GM12892 (cell line): ENCODE measurements at places on chromosomes 11 and 22.

GRCh38 chr22:31750365-31751284 lies 693 bp upstream of the PRR14L start:
- DNase-seq, result no peak

DNA sequence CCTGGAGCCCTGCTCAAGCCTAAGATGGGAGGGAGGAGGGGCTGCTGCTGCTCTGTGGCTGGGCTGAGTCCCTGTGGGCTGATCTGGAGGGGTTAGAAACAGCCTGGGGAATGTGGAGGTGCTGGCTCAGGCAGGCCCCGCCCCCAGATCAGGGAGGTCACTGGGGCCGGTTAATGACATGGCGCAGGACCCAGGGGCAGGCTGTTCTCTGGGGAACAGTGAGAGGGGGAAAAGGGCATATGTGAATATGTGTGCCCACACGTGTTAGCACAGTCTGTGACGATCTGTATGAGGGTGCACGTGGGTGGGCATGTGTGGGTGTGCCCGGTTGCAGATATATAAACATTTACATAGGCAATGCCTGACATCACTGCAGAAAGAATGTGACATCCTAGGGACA lies 143.5 kb downstream of the MIAT start:
- DNase-seq, result no peak

- no peak for DNase-seq
Measured at GRCh38 chr11:107921997-107922396, 6.3 kb upstream of the RAB39A start.

DNA sequence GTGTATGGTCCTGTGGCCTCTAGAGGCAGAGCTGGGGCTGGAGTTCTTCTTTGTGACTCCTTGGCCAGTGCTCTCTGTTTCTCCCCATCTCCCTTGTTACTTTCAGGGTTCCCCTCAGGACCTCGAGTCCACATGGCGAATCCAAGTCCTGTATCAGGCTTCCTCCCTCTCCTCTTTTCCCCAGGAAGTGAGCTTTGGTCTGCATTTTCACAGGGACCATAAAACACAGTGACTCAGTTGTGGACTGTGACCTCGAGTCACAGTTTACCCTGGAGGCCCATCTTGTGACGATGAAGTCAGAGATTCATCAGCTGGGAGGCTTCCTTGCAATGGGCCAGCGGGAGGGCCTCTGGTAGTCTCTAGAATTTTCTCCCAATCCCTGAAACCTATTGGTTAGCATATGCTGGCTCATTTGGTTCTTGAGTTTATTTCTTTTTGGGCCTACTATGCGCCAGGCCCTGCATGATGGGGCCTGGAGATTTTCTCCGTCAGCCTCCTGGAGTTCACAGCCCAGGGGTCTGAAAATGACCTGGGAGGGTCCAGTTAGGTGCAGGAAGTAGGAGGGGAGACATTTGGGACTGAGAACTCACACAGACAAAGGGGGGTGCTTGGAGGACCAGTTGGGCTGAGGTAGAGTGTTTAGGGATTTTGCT lies 100.8 kb downstream of the KIAA1671 start:
- DNase-seq, result no peak

GRCh38 chr11:114080219-114080618 lies 20.7 kb downstream of the ZBTB16 start:
- no peak for DNase-seq

GRCh38 chr11:1856306-1857005 lies 3.6 kb downstream of the LSP1 start:
- no peak for DNase-seq

DNA sequence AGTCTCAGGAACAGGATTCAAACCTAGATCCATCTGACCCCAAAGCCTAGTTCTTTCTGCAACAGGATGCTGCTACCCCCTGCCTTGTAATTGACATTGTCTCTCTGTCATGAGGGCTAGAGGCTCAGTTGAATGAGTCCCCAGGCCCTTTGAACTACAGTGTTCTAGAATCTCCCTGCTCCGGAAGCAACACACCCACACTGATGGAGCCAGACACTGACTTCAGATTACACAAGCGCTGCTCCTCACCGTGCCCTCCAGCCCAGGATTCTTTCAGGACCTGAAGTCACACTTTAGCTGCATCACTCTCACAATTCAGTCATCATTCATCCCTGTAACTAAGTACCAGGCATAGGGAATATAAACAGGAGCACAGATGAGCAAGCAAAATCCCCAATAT lies 69.6 kb downstream of the RAB30 start:
- no peak for DNase-seq

DNA sequence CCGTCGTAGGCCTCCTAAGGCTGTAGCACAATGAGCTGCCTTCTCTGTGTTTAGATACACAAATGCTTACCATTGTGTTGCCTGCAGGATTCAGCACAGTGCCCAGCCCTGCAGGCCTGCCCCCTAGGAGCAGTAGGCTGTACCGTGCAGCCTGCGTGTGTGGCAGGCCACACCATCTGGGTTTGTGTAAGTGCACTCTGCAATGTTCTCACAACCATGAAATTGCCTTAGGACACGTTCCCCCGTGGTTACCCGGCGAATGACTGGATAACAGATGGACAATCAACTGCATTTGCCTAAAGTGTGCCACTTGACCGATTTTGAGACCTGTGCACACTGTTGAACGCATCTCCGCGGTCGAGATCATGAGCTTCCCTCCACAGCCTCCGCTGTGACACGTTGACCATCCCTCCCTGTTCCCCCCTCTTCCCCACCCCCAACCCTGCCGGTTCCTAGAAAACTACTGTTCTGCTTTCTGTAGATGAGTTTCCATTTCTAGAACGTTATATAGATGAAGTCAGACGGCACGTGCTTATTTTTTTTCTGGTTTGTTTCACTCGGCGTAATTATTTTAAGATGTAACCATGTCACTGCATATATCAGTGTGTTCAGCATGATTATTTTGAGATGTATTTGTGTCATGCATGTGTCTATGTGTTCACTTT lies 22.2 kb upstream of the CTSD start:
- DNase-seq, result no peak

DNA sequence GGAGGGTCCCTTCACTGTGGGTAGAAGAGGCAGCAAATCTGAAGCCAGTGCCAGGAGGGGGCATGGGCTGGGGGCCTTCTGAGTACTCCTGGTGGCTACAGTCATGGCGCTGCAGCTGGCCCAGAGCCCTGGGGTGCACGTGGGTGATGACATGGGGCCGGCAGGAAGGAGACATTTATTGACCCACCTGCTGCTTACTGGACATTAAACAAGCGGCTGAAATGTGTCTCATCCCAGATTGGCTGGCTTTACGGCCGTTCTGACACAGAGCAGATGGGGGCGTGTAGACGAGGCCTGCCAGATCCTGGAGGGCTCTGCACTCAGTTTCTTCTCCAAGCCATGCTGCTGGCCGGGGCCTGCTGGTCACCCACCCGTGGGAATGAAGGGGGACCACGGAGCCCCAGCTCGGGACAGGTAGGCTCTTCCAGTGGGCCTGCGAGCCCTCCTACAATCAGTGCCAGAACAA lies 906.9 kb downstream of the BRD1 start:
- no peak for DNase-seq

- DNase-seq, result no peak
Measured at GRCh38 chr11:22984045-22984444, 123.8 kb upstream of the CCDC179 start.

DNA sequence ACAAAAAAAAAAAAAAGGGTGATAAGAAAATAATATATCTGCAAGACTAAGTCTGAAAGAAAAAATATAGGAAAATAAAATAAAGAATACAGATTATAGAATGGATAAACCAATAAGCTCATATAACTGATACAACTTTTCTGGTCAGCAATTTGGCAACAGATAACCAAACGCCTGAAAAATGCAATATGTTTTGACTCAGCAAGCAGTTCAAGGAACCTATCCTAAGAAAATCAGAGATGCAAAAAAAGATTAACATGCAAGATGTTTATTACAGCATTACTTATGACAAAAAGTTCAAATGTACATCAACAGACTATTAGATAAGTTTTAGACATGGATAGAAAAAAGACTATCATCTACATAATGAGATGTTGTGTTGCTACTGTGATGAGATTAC lies 27.1 kb upstream of the GAB2 start:
- no peak for DNase-seq

DNA sequence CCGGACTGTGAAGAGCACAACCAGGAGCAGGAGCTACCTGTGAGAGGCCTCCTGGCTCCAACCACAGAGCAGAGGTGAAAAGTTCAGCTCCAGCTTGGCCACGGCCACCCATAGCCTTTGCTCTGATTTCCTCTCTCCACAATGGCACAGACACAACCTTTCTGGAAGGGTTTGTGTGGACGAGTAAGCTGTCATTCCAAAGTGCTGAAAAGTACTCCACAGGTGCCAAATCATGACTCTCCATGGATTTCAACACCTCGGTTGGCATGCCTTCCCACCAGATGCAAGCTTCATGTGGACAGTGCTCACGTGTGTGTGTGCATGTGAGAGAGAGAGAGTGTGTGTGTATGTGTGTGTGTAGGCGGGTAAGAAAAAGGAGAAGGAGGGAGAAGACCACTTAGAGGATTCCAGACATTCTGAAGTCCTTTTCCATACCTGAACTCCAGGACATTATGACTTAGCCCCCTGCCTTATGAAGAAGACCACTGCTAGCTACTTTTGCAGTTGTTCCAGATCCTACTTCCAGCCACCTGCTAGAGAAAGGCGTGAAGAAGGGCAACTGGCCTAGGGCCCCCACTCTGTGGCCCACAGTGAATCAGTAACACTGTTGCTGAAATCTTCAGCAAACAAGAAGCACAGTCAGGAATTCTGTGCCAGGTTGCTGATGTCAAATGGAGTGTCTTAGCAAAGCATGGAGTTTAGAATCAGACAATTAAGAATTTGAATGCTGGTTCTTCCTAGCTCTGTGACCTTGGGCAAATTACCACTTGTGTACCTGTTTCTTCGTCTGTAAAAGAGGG lies 13.9 kb upstream of the NAV2 start:
- no peak for DNase-seq

- no peak for DNase-seq
Measured at GRCh38 chr22:40718250-40719204, 39.2 kb downstream of the MCHR1 start.

GRCh38 chr11:119168471-119169281 lies at the start of gene NLRX1:
NLRX1 (plus strand) TSS chr11:119168725; CDS start chr11:119171404, 2,679 bp downstream.
- peak; percentile 96 for DNase-seq

- no peak for DNase-seq
Measured at GRCh38 chr11:116461789-116462188, 311.0 kb downstream of the BUD13 start.

DNA sequence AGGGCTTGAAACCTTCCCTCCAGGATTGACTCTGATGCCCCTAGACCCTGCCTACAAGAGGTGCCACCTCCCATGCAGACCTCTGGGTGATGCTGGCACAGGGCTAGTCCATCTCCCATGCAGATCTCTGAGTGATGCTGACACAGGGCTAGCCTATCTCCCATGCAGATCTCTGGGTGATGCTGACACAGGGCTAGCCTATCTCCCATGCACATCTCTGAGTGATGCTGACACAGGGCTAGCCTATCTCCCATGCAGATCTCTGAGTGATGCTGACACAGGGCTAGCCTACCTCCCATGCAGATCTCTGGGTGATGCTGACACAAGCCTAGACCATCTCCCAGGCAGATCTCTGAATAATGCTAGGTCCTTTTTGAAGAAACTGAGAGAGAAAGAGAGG lies 321.7 kb downstream of the NTM start:
- no peak for DNase-seq

- no peak for DNase-seq
Measured at GRCh38 chr11:1283906-1284305, 25.5 kb downstream of the TOLLIP start.

DNA sequence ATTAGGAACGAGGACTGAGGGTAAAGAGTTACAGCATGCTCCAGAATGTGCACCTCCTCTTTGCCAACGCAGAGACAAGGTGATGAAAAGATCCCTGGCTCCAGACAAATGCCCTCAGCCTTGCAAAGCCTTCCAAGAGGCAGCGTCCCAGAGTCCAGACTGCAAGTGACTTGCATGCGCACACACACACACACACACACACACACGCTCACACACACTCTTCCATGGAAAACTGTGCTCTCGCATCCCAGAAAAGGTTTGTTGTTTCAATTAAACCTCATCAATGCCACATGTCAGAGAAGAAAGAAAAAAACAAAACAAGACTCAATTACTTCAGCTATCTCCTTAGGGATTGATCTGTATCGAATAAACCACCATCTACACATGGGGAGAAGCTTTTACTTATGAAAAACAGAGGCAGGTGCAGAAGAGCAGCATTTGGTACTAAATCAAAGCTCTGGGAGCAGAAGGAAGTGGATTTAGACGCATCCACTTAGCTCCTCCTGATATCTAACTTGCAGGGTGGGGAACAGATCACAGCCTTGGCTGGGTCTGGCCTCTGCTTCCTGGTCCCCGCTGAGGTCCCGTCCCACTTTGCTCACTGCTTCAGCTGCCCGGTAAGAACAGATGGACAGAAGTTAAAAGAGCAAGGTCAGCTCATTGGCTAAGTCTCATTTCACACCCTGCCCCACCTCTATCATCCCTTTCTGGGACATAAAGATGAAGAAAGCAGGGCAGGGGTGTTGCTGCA lies 249.8 kb upstream of the BLID start:
- no peak for DNase-seq

- no peak for DNase-seq
Measured at GRCh38 chr11:36500315-36500721, 9.8 kb downstream of the TRAF6 start.

- DNase-seq, result no peak
Measured at GRCh38 chr11:9138133-9138453, 46.7 kb upstream of the SCUBE2 start.

- no peak for DNase-seq
Measured at GRCh38 chr11:1277936-1278512, 31.4 kb downstream of the TOLLIP start.

DNA sequence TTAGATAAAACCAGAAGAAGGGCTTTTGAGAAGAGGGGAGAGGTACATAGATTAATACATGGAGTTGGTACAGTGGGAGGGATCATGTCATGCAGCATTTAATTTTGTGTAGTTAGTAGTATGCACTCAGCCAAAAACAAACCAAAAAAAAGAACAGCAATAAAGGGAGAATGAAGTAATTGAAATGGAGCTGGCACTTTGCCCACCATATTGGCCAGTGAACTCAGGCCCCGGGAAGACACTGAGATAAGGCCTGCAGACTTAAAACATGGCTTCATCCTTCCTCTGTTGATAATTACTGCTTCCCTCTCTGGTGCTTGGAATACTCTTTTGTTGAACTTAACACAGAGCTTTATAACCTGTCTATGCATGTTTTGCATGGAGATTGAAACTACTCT lies 3.1 kb downstream of the PANX1 start:
- no peak for DNase-seq

- DNase-seq, result no peak
Measured at GRCh38 chr11:122804796-122805195, 33.5 kb upstream of the CRTAM start.

DNA sequence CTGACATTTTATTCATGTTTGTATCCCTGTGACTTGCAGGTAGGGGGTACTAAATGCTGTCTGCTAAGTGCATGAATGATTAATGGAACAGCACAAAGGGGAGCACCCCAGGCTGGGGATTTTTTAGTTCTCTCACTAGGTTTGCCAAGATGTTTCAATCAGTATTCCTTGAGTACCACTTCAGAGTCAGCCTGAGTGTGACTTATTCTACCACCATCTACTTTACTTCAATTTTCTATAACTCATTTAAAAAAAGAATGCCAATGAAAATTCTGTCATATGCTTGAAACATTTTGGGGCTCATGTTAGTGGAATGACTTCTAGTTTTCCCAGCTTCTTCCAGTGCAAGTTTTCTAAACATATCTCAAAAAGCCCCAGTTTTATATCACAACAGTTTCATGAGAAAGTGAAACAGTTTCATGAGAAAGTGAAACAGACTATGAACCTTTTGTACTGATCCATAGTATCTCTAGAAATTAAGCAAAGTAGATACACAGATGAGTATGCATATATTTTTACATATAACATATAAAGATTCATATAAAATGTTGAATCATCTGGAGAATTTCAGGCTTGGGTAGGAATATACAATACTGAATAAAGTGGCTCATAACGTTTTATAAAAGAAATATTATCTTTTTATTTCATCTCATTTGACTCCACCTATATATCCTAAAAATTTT lies 252.4 kb downstream of the GRM5 start:
- DNase-seq, result no peak
